ENCODE measurements at places on chromosomes 11 and 22.

DNA sequence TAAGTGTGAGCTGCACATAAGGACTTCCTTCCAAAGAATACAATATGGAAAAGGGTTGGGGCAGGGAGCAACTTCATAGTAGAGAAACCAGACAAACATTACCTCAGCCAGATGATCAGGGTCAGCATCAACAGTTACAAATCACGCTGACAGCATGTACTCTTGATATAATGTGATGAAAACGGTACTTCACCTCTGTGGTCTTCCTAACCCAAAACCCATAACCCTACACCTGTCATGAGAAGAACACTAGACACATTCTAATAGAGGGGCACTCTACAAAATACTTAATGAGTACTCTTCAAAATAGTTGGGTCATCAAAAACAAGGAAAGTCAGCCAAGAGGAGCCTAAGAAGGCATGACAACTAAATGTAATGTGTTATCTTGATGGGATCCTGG lies 43.9 kb downstream of the RRAS2 start:
- DNase-seq: no peak

DNA sequence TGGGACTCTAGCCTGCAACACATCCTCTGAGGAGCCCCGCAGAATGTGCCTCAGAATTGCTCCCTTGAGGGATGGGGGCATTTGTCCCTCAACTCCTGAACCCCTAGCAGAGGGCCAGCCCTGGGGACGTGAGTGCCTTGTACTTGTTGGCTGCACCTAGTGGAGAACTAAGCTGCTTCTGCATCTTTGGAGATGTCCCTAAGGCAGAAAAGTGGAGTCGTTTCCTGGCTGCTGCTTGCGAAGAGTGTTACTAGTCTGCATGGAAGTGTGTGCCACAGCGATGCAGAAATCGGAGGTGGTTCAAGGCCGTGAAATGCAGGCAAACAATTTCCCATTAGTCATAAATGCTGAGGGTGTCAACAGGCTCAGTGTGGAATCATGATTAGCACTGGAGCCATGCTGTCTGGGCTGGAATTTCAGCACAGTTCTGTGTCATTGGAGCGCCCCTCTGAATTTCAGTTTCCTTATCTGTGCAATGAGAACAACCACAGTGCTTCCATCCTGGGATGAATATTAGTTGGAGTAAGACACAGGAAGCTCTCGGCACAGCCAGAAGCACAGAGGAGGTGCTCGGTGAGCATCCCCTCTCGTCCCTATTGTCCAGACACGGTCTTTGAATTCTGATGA lies 56.5 kb downstream of the MIAT start:
- DNase-seq: no peak

DNA sequence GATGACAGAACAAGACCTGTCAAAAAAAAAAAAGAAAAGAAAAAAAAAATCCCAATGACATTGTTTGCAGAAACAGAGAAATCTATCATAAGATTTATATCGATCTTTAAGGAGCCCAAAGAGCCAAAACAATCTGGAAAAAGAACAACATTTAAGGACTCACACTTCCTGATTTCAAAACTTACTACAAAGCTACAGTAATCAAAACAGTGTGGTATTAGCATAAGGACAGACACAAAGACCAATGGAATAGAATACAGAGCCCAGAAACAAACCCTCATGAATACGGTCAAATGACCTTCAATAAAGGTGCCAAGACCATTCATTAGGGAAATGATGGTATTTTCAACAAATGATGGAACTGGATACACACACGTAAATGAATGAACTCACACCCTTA lies 12.2 kb downstream of the ARVCF start:
- DNase-seq: no peak

GRCh38 chr11:45374653-45375059 lies 88.5 kb upstream of the SYT13 start:
- no peak for DNase-seq

GRCh38 chr11:125315079-125315740 lies 150.7 kb downstream of the PKNOX2 start:
- DNase-seq: no peak

- no peak for DNase-seq
Measured at GRCh38 chr11:76347466-76347865, 33.5 kb downstream of the THAP12 start.

DNA sequence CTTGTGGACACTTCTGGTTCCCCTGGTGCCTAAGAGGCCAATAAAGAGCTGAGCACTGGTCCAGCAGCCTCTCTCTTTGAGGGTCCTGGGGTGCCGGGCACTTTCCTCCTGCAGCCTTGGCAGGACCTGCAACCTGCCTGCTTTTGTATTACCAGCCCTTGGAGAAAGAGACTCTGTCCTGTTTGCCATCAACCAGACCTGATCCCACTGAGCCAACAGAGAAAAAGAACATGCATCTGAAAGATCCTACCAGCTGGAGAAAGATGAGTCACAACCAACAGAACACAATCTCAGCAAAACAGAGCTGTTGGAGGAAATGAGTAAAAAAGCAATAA lies 321.0 kb downstream of the DDX10 start:
- no peak for DNase-seq

DNA sequence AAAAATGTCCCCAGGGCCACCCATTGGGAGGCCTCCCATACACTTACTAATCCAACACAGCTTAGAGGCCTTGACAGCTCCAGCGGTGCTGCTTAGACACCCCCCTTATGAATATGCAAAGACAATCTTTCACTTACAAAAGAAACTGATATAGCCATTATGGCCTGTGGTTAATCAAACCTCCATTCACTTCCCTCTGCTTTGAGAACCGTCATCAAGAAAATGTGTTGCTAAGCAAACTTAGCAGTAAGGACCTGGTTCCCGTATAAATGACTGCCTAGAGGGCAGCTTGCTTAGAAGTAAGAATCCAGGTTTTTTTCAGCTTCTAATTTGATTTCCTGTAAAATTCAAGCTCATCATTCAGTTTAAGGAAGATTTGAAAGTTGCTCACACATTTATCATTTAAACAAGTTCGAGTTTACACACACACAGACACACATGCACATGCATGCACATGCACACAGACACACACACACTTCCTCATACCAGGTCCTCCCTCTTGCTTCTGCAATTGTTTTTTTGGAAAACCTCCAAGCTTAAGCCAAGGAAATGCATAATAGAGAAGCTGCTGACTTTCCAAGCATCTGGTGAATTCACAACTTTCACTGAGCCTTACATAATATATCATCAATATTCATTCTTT lies 137.7 kb upstream of the BLID start:
- DNase-seq: no peak

DNA sequence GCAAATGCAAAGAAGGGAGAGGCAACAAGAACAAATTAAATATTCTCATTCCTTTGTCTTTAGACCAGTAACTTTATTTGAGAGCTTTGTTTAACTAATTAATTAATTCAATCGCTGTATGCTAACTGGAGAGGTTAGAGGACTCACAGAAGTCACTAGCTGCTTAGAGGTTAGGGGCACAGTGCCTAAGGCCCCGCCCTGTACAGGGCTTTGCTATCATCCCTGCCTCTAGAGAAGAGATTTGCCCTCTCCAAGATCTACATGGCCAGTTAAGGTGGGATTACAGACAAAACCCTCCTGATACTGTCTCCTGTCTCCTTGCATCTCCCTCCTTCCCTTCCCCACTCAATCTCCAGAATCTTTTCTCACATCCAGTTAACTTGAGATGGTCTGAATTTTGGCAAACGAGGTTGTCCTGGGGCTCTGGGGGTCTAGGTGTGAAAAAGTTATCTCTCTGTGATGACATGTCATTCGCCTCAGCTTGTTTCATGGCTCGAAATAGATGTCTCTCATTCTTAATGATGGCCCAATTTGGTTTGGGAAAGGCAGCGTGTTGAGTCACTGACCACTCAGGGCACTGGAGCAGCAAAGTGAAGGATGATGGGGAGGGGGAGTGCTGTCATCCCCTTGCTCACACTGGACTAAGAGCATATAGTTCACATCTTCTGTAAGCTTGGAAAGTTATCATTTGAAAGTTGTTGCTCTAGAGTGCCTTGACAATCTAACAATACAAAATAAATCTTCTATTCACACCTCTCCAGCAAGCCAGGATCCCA lies 190.9 kb downstream of the KIRREL3 start:
- no peak for DNase-seq

GRCh38 chr11:88179971-88180629 lies 4.9 kb upstream of the RAB38 start:
- no peak for DNase-seq

DNA sequence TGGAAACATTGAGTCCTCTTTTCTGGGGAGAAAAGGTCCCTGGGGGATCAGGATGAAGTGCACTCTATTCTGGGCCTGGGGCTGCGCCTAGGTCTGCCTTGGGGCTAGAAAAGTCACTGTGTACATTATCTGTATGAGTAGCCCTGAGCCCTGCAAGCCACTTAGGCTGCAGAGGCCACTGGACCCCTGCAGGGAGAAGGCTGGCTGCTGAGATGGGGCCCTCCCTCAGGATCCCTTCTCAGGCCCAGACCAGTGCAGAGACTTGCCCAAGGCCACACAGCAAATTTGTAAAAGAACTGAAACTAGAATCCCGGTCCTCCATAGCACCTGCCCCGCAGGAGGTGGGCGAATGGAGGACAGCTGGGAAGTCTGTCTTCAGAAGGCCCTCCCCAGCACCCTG lies 26.8 kb upstream of the HMOX1 start:
- DNase-seq: no peak

- no peak for DNase-seq
Measured at GRCh38 chr11:10407055-10407454, 48.0 kb upstream of the AMPD3 start.

Data from GM10248 (cell line).